Right atrium auricular region (tissue), 2 donors: ENCODE measurements at places on chromosomes 7 and 10. TPM values are rescaled to one million over a fixed set of nuclear protein-coding genes. Genes with fewer than 3 reads are reported as not detected.
A peak's percentile ranks its signal among the peaks of the same experiment; 100 is the strongest.

GRCh38 chr7:94632338-94633013 is 23.5 kb downstream of the SGCE start:
- DNase-seq, result no peak

DNA sequence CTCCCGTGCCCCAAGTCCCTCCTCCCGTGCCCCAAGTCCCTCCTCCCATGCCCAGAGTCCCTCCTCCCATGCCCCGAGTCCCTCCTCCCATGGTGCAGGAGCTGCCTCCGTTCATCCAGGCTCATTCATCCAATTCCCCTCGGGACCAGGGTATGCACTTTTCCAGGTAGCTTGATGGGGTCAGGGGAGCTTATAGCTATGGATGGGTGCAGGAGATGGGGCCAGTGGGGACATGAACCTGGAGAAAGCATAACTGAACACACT is 201.3 kb downstream of the PTPRN2 start:
- DNase-seq, result no peak

DNA sequence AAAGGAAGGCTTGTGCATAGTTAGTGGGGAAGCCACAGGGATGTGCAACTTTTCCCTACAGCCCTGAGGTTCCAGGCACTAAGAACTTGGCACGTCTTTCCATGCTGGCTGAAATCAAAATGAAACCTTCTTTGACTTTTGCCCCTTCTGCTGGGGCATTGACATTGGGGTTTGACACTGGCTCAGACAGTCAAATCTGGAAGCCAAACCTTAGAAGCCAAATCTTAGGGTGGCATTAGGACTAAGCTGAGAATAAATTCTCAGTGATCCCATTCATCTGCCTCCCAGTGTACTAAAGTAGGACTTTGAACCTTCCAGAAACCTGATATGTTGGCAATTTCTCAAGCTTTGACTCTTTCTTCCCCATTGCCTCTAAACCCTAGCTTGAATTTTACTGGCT is 31.3 kb upstream of the INSYN2A start:
- no peak for DNase-seq

DNA sequence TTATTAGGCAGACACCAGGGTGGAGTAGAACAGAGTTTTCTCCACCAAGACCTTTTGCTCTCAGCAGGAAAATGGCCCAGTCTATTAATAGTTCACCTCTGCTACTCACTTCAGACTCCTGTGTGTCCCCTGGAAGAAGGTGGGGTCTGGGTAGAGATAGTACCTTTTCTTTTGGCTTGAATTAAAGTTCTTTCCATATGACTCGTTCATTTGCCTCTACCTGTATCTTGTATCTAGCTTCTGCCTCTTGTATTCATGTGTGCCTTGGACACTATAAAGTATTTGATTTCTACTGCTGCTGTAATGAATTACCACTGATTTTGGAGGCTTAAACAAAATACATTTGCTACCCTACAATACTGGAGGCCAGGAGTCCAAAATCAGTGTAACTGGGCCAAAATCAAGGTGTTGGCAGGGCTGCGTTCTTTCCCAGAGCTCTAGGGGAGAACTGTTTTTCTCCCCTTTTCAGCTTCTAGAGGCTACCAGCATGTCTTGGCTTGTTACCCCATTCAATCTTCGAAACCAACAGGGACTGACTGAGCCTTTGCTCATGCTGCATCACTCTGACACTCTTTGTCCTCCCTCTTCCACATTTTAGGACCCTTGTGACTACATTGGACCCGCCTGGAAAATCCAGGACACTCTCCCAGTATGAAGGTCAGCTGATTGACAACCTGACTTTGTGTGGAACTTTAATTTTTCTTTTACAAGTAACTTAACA is 155.6 kb upstream of the PRSS58 start:
- no peak for DNase-seq

DNA sequence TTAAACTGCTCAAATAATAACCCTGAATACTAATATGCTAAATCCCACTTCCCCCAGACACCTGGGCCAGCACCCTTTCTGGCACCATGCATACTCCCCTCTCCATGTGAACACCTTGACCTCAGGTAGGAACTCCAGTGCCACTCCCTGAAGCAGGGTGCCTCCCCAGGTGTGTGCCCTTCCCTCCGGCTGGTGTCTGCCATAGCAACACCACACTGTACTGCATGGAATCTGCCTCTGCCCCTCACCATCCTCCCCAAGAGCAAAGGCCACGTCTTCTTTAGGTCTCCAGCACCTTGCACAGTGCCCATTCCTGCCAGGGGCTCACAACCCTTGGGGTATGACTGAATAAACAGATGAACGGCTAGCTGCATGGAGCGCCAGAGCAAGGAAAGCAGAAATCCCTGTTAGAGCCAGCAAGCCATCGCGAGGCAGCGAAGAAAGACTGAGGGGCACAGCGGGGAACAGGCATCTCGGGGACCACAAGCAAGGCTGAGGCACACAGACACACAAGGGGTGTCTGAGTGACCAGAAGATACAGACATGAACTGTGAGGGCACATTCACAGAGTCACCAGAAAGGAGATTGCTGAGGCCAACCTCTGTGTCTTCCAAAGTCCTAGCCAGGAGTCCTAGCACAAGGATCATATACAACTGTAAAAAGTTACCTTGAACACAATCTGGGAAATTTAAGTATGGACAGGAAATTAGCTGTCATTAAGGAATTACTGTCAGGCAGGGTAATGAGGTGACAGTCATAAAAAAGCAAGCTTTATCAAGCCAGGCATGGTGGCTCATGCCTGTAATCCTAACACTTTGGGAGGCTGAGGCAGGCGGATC is 25.7 kb downstream of the COBL start:
- no peak for DNase-seq

GRCh38 chr10:88962336-88962735 is 9.8 kb upstream of the ACTA2 start:
- no peak for DNase-seq

GRCh38 chr7:12865593-12865992 is 178.2 kb downstream of the ARL4A start:
- DNase-seq, result no peak

DNA sequence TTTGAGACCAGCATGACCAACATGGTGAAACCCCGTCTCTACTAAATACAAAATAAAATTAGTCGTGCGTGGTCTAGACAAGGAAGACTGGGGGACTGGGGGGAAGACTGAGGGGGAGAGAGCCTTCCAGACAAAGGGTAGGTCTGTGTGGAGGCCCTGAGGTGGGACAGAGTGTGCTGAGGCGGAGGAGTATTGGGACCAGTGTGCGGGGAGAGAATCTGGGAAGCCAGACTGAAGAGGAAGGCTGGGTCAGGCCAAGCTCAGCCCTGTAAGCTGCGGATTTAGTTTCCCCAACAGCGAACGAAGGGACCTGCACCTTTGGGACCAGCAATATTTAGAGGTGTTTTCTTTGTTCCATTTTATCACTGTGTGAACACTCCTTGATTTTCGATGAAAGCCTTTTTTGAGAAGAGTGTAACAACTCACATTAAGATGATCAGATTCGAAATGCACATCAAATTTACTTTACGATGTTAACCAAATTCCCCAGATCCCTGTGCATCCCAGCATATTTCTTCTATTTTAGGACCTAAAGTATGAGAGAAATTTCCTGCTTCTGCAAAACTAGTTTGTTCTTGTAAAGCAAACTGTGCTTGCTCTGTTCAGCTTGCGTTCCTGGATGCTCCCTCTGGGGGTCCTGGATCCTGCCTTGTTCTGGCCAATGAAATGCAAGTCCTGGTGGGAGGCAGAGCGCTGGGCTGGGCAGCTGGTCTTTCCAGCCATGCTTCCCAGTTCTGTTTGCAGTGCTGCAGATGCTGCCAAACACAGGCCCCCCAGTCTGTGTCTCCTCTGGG is 39.4 kb downstream of the PLAU start:
- no peak for DNase-seq

The C10orf120 gene
- not detected for total RNA-seq

DNA sequence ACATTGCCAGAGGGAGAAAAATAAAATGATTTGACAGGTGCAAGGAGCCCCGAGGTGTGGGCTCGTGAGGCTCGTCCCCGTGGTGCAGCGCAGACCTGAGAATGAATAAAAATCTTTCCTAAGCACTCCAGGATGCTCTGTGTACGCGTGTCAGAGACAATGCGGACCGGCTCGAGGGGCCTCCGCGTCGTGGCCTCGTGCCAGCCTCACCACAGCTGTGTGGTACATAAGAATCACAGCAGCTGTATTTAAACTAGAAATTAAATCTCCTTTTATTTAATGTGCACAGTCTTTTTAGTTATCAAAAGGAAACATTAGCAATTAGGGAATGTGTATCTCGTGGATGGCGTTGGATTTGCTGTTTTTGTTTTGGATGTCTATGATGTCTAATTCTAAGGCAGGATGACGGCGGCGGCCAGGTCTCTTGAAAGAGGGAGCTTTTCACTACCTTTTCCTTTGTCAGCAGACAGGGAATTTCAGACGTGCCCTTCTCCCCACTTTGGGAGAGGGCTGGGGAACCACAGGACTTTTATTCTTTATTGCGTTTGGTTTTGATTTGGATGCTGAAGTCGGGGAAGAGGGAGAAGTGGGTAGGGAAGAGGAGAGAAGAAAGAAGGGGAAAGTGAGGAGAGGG is 365.3 kb upstream of the SHH start:
- DNase-seq, result no peak

GRCh38 chr10:119104654-119105015 is 722 bp downstream of the DENND10 start:
- DNase-seq, result no peak

The GIMAP7 gene
- total RNA-seq, result 12.7 TPM

GRCh38 chr10:125158601-125159485 is 1.5 kb downstream of the CTBP2 start:
- peak; percentile 59 for DNase-seq

DNA sequence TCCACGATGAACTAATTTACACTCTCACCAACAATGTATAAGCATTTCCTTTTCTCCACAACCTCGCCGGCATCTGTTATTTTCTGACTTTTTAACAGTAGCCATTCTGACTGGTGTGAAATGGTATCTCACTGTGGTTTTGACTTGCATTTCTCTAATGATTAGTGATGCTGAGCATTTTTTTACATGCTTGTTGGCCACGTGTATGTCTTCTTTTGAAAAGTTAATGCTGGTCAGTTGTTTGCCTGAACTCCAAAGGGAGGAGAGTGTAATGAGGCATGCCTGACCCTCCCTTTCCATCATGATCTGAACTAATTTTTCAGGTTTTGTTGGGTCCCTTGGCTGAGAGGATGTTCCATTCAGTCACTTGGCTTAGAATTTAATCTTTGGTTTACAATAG is 50.7 kb upstream of the SVIL start:
- DNase-seq, result no peak

The PRSS58 gene
- not detected for total RNA-seq

GRCh38 chr7:98613601-98614425 is 3.3 kb upstream of the NPTX2 start:
- no peak for DNase-seq

- DNase-seq, result no peak
Observed at GRCh38 chr7:18792871-18793595, 297.5 kb downstream of the HDAC9 start.

GRCh38 chr7:86643561-86644281 is at the start of gene GRM3:
TSS of gene GRM3 (plus strand) at chr7:86643909. CDS start at chr7:86765146, 121,237 bp downstream.
- DNase-seq, result no peak

The MBL2 gene
- not detected for total RNA-seq

DNA sequence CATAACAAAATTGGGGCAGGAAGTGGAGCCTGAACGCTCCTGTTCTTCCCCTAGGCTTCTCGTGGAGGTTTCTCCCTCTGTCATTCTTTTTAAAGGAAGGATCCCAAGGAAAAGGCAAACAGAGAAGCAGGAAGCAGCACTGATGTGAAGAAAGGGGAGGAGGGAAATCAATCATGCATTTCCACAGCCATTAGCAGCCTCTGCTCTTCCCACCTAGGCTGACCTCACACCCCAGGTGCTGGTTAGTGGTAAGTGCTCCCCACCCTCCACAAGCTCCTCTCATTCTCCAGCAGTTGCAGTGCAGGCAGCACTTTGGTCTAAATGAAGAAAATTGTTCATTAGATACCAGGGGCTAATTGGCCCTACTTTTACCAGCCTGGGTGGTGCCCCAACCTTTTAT is 2.6 kb downstream of the CRHR2 start:
- DNase-seq, result no peak

The ASZ1 gene
- not detected for total RNA-seq

DNA sequence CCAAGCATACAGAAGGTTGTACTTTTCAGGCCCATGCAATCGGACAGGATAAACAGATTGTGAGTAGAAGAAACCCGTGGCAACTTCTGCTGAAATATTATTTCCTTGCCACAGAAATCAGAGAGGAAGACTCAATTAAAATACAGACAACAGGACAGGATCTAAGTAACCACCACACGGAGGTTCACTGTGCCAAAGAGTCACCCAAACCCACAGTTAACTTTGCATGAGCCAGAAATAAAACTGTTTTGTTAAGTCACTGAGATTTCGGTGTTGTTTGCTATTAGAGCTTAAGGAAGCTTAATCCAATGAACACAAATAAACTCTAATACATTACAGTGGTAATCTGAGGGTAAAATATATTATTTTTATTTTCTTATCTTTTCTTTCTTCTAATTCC is 14.0 kb downstream of the PNPLA8 start:
- no peak for DNase-seq

DNA sequence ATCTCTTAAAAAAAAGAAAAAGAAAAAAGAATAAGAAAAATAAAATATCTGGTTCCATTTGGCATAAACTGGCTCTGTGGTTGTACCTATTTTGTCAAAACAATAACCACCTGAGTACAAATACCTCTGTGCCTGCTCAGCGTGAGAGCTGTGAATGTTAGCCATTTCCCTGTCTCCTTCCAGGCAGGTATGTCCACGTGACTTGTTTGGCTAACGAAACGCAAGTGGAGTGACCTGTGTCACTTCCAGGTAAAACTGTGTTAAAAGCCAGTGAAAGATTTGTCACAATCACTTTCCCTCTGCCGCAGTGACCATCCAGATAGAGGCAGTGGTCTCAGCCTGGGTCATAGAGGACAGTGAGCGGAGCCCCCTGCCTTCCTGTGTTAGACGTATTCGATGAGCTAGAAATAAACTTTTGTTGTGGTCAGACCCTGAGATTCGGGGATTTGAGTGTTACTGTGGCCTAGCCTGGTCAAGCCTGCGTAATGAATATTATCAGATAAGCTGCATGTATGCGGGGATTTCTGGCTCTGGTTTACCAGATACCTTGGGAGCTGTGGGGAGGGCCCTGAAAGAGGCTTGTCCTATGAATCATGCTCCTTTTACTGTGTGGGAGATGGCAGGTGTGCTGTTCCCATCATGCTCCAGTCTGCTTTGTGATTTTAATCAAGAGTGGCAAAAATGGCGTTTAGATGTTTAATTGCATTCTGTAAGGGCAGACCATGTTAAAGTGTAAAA is 3.8 kb downstream of the PTER start:
- DNase-seq, result no peak

DNA sequence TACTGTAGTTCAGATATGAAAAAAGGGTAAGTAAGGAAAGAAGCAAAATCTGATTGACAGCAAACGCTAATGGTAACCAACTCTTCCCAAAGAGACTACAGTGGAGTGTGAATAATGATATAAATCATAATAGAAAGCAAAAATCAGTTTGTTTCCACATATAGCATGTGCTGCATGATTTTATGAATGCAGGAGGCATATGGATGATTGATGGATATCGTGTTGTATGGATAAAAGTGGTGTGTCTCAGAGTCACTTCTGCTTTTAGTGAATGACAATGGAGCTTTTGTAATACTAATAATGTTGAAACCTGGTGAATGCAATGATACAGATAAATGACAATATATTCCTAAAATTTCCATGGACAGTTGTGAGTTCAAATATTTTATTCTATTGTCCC is 36.6 kb upstream of the PALS2 start:
- no peak for DNase-seq
